Diencephalon (tissue), 1 donor: ENCODE measurements at places on chromosomes 1 and 21. TPM values are rescaled to one million over a fixed set of nuclear protein-coding genes. Genes with fewer than 3 reads are reported as not detected.

Gene UBAP2L
- total RNA-seq: 66.4 TPM

Gene AGO4
- 51.4 TPM for total RNA-seq

Gene MATN1
- 0.46 TPM for total RNA-seq

Gene PRDM2
- 30.4 TPM for total RNA-seq

Gene SPRR2A
- not detected for total RNA-seq

Gene APCS
- total RNA-seq: not detected

Gene LGR6
- 1.6 TPM for total RNA-seq

Gene EEIG2
- total RNA-seq: 95.3 TPM

Gene SPAG17
- total RNA-seq: 8.8 TPM

Gene LCA5L
- total RNA-seq: 1.2 TPM

Gene C1orf87
- total RNA-seq: 0.46 TPM

Gene ZBTB18
- total RNA-seq: 54.7 TPM

Gene PTPRC
- 10.6 TPM for total RNA-seq

Gene NCDN
- total RNA-seq: 117 TPM

Gene ETV3L
- 0.23 TPM for total RNA-seq

Gene SHISAL2A
- total RNA-seq: 0.69 TPM

Gene BGLAP
- total RNA-seq: not detected

Gene LDLRAD1
- total RNA-seq: not detected

Gene UBE2U
- total RNA-seq: not detected

Gene SYCP1
- total RNA-seq: not detected

Gene SLC5A9
- 0.46 TPM for total RNA-seq

Gene OXCT2
- 0.46 TPM for total RNA-seq

Gene PLOD1
- total RNA-seq: 28.8 TPM

Gene PCAT6
- not detected for total RNA-seq

Gene NPR1
- 0.46 TPM for total RNA-seq

Gene SWT1
- 36.0 TPM for total RNA-seq

Gene PRDX1
- 234 TPM for total RNA-seq

Gene ADAMTS4
- total RNA-seq: 1.2 TPM

Gene IL6R
- total RNA-seq: 3.9 TPM

Gene FCGR1A
- total RNA-seq: 14.1 TPM

Gene MIXL1
- total RNA-seq: not detected

Gene PGLYRP4
- total RNA-seq: not detected

Gene ADORA3
- 3.0 TPM for total RNA-seq

Gene IVL
- not detected for total RNA-seq

Gene TMIGD3
- 4.8 TPM for total RNA-seq

Gene RPS27
- 1,449 TPM for total RNA-seq

Gene OLFML3
- total RNA-seq: 19.8 TPM

Gene LIX1L
- 23.5 TPM for total RNA-seq

Gene PRCC
- total RNA-seq: 28.1 TPM

Gene APOBEC4
- 0.23 TPM for total RNA-seq

Gene ANXA9
- not detected for total RNA-seq

Gene MACF1
- total RNA-seq: 393 TPM

Gene SPRR2E
- not detected for total RNA-seq

Gene C2CD4D
- total RNA-seq: not detected

Gene C1orf174
- 25.6 TPM for total RNA-seq

Gene HCRTR1
- total RNA-seq: 2.5 TPM

Gene PRKAA2
- total RNA-seq: 39.9 TPM

Gene GJB4
- total RNA-seq: not detected

Gene PFDN2
- 64.4 TPM for total RNA-seq

Gene GPR3
- 0.69 TPM for total RNA-seq
